BJ (cell line): ENCODE measurements at places on chromosomes 7 and 10. TPM values are rescaled to one million over a fixed set of nuclear protein-coding genes. Genes with fewer than 3 reads are reported as not detected.

- no peak for DNase-seq
Measured at GRCh38 chr7:23043441-23043840, 29.5 kb upstream of the HYCC1 start.

- no peak for DNase-seq
Measured at GRCh38 chr10:67385566-67385965, 310.4 kb downstream of the CTNNA3 start.

Gene C10orf67
- 0.10 and 0.15 TPM in 2 replicates for polyA plus RNA-seq

Gene TACC2
- polyA plus RNA-seq: 7.0 and 10.4 TPM in 2 replicates

Gene MPP7
- polyA plus RNA-seq: 1.0 and 1.8 TPM in 2 replicates

Gene PVRIG
- not detected in 2 replicates for polyA plus RNA-seq
